ENCODE measurements at places on chromosomes 4 and X.

DNA sequence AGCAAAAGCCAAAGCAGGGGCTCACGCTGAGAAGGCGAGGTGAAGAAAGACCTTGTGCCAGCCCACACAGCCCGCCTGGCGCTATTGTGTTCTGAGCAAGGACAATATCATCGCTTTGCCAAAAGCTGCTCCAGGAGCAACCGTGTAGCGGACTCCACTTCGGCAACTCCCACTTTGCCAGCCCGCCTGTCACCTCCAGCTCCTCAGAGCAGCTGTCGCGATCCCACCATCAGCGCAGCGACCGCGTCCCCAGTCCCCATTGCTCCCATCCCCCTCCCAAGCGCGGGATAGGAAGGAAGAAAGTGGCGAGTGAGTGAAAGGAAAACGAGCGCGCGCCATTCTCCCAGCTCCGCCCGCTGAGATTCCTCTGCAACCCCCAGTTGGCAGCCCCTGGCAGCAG is 759 bp downstream of the ZC4H2 start:
- no peak for DNase-seq

DNA sequence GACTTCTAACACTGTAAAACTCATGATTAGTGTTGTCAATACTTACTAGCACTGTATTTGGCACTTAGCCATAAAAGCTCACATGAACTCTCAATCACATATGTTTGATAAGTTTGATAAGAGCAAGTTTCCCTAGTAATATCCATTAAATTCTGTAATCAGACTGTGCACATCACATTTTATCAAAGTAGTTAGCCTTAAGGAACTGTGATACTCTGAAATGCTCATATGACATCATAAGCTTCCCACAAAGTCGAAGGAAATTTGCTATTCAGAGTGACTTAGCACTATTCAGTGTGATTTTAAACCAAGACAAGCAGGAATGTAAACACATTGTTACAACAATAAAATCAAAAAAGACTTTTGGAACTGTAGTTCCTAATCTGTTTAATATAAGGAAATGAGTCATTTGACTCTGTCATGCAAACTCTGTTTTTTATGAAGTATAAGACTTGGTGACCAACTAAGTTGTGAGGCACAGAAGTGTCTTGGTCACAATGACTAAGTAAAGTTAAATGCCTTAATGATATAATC is 6.7 kb downstream of the SLC7A11 start:
- DNase-seq: no peak

DNA sequence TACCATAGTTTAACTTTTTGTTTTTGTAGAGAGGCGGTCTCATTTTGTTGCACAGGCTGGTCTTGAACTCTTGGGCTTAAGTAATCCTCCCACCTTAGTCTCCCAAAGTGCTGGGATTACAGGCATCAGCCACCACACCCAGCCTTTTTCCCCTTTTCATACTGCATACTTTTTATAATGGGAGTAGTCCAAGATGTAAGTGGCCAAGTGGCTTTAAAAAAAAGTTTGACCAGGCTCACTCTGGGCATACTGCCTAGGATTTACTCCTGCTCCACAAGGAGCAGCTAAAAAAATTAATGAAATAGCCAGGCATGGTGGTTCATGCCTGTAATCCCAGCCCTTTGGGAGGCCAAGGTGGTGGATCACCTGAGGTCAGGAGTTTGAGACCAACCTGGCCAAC is 6.0 kb downstream of the GRSF1 start:
- no peak for DNase-seq

- DNase-seq: no peak
These were observed 202.5 kb upstream of the MAB21L2 start for GRCh38 chr4:150379454-150379853.

GRCh38 chr4:32031026-32031425 is 1310.9 kb downstream of the PCDH7 start:
- no peak for DNase-seq

DNA sequence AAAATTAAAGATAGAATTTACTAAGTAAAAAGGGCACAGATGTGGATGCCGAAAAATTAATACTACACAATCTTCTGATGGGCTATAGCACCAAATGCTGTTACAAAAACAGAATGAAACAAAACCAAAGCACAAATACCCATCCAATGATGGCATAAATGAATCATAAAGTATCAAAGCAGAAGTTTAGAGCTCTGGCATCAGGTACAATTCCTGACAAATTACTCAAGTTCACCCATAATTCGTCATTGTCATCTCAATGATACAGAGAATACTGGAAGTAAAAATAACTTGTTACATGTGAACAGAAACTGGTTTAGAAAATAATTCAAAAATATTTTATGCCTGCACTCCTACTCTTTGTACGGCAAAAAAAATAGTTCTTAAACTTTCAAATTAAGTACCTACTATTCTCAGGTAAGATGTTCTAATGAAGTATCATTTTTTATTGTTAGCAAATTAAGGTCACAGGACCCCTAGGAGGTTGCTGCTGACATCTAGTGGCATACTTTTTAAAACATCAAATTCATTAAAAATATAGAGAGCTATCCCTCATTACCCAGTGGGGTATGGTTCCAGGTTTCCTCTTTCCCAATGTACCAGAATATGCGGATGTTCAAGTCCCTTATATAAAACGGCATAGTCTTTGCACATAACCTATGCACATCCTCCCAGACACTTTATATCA is 126.1 kb downstream of the INPP4B start:
- no peak for DNase-seq

GRCh38 chr4:38462367-38463055 is 201.5 kb upstream of the KLF3 start:
- DNase-seq: no peak

DNA sequence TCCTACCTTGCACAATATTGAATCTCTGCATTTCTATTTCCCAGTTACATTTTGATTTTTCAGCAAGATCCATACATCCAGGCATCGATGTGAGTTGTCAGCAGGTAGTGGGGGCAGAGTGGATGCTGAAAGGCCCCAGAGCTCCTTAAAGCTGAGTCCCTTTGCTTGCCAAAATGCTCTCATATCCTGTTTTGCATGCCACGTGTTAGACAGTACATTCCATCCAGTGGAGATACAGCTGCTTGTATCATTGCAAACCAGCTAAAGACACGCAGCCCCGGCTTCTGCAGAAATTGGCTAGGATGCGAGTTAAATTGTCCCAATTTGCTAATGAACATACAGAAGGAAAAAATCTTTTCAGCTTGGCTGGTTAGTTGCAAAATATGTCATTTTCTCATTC is 179.6 kb upstream of the MXRA5 start:
- no peak for DNase-seq

GRCh38 chrX:47797084-47797483 is 39.6 kb upstream of the ZNF81 start:
- DNase-seq: no peak

GRCh38 chrX:7254144-7254543 is 106.2 kb upstream of the PUDP start:
- no peak for DNase-seq

DNA sequence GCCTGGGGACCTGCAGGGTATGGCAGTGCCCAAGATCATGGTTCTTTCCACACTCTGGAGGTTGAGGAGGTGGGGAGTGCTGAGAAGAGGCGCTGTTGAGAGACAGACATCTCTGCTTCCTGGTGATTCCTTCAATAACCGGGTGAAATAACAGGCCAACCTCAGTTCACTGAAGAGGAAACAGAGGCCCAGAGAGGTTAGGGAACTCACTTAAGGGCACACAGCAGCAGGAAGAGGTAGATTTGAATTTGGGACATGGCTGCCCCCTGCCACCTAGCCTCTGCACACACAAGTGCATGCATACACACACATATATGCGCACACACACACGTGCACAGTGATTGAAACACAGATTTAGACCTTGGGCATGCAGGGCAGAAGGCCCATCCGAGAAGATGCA is 24.9 kb upstream of the HMX1 start:
- DNase-seq: no peak

- DNase-seq: no peak
These were observed 47.5 kb upstream of the KLHL13 start for GRCh38 chrX:118164138-118164537.

DNA sequence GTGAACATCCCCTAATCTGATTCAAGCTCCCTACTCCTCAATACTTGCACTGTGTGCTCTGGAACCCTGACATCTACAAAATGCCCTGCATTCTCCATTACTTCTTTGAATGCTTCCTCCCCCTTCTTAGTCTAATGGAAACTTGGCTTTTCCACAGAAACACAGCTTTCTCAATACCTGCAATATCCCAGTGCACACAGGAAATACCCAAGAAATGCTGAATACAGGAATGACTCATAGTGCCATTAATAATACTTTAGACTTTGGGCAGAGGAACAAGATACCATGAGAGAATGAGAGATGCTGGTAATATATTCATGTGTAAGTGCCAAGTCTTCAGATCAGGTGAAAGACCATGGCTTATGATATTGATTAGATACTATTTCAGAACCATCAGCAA is 5.6 kb downstream of the QRFPR start:
- DNase-seq: no peak

DNA sequence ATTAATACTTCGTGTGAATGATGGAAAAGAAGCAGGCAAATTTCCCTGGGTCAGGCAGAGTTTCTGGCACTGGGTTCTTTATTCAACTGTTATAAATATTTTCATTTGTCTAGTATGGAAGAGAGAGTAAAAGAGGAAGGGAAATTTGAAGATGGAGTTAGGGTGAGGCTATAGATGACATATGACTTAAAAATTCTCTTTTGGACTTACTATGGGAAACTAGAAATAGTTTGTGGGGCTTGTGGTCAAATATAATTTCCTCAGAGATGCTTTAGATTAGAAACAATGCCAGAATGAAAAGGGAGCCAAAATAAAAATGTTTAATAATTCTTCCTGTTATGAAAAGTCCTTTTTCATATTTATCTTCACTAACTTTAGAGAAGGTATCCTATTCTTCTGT is 103.2 kb downstream of the GC start:
- no peak for DNase-seq

- no peak for DNase-seq
These were observed 5.1 kb upstream of the ING2 start for GRCh38 chr4:183499801-183500200.

DNA sequence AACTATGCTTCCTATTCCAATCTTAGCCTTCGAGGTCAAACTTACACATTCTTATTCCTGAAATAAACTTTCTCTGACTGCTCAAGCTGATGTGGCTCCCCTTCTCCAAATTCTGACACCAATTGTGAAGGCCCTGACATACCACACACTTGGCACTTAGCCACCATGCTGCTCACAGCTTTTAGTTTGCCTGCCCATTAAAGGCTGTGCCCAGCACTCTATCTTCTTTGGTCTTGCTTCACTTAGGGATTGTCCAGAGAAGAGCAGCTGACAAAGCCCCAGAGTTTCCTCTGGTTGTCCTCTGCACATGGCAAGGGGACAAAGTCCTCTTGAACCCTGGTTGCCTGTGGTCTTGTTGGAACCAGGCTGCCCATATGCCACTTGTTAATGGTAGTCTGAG is 126.1 kb downstream of the ARHGEF9 start:
- DNase-seq: no peak

GRCh38 chrX:68842781-68843581 is 14.2 kb downstream of the EFNB1 start:
- no peak for DNase-seq

- no peak for DNase-seq
These were observed 4.3 kb downstream of the MAEA start for GRCh38 chr4:1293991-1294390.

DNA sequence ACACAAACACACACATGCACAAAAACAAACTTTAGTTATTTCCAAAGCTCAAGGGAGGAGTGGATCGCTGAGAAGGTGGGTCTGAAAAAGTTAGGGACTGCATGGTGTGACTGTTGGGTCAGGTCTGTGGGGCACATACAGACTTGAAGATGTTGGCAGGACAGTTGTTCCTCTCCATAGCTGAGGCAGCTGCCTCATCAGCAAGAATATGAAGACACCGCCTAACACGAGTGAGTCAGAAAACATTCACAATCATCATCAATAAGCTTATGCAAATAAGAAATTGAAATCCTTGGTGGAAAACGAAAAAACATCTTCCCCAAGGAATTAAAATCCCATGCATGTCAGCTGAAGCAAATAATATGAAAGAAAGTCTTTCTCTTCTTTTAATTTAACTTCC is 148.0 kb downstream of the COL25A1 start:
- no peak for DNase-seq

DNA sequence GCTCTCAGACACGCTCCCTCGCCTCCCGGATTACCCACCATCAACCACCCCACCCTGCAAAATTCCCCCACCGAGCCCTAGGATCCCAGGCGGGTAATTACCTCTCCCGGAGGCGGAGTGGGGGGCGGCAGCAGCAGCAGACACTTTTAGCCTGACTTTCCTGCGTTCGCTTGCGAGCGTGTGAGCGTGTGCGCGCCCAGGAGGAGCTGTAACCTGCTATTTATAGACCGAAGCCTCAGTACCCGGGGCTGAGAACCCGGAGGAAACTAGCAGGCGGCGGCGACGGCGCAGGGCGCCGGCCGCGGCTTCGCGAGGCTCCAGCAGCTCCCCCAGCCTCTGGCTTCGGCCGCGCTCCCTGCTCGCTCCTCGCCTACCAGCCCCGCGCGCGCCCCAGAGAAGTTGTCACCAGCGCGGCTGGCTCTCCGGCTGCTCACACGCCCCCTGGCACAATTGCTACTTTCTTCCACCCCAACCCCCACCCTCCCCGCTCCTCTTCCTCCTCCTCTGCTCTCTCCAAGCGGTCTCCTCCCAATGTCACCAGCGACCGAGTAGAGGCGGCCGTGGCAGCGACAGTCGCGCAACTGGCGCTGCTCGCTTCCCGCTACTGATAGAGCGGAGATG is at the start of gene INPP4B:
TSS of gene INPP4B (minus strand) at position 194 of the 621 bp plus-strand sequence.
- peak; percentile 51 for DNase-seq

- no peak for DNase-seq
These were observed 134.1 kb upstream of the MAMLD1 start for GRCh38 chrX:150229030-150229429.

DNA sequence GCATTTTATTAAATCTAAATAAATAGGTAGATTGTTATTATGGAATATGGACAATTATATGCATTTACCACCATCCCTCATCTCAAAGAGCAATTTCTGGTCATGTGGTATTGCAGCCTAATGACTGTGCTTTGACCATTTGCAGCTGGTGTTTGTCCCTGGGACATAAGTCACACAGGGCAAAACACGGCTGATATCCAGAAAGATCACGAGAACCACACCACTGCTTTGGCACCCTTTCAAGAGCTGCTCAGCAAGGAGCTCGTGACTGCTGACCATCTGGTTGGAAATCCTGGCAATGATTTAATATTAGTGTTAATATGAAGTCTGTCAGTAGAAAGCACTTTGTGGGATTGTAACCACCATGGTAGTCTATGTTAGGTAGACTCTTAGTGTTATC is 545.0 kb downstream of the GBA3 start:
- no peak for DNase-seq

- DNase-seq: no peak
These were observed 146.3 kb upstream of the RPS6KA3 start for GRCh38 chrX:20412871-20413486.

- no peak for DNase-seq
These were observed 538.2 kb downstream of the INPP4B start for GRCh38 chr4:142307857-142308256.

DNA sequence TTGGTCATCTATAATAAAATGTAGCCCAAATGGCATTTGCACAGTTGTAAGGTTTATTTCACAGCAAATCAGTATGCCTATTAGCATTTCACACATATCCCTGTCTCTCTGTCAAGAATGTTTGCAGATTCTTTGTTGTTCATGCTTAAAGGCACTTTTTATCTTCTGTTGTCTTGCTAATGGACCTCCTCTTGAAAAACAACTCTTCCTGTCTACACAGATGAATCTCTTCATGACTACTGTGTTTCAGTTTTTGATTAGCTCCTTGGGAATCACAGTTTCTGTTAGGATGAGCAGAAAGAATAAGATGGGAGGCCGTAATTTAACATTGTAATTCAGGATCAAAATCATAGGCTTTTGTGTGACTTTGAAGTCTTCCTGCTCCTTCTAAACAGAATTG is 35.5 kb upstream of the SLC4A4 start:
- DNase-seq: no peak

GRCh38 chr4:34279011-34279410 is 1965.3 kb downstream of the ARAP2 start:
- no peak for DNase-seq

All from occipital lobe (tissue), 3 donors.